Thyroid gland (tissue), 4 donors: ENCODE measurements at places on chromosomes 3 and 15.

DNA sequence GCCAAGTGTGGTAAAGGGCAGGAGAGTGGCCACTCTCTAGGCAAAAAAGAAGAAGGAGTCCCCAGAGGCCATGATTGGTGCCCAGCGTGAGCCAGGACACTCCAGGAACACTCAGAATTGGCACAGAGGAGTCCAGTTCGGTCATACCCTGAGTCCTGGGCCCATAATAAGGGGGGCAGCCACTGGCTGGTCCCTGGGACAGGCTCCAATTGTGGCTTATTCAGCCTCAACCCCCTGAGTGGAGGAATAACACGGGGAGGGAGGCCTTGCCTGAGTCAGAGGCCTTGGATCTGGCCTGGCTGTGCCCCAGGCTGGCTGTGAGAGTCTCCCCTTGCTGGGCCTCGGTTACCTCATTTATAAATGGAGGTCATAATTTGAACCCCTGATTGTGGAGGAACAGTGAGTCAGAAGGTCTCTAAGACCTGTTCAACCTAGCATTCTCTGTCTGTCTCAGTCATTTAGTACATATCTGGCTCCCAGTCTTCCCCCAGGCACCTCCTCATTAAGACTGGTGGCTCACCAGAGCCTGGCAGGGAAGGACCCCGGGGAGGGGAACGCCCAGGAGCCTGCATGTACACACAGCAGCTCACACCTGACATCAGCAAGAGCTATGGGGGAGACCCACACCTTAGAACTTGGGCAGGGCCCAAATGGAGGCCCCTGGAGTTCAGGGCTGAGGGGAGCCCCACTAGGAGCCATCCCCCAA, 95.9 kb upstream of the ATP2B2 start:
- H3K27ac ChIP-seq = no peak overlapping the region
- H3K36me3 ChIP-seq = no peaks in the 10 kb centered on the region
- no peak overlapping the region for H3K4me3 ChIP-seq
- peak; percentile 65 for DNase-seq
- peaks cover 19% of the 10 kb centered on the region for H3K4me1 ChIP-seq
- no peaks in the 10 kb centered on the region for H3K27me3 ChIP-seq

DNA sequence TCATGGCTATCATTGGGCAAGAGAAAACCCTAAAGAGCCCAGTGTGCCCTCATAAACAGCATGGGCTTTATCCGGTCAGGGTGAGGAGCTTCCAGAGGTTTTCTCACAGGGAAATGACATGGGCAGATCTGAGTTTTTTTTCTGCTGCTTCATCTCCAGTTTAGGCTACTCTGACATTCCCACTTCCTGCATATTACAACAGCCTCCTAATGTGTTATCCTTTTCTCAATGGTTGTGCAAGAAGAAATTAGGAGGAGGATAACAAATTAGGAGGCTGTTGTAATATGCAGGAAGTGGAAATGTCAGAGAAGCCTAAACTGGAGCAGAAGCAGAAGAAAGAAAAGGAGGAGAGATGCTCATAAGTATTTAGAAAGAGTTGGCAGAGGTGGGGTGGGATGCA, 175.6 kb downstream of the MTHFS start:
- H3K27ac ChIP-seq = no peak overlapping the region

DNA sequence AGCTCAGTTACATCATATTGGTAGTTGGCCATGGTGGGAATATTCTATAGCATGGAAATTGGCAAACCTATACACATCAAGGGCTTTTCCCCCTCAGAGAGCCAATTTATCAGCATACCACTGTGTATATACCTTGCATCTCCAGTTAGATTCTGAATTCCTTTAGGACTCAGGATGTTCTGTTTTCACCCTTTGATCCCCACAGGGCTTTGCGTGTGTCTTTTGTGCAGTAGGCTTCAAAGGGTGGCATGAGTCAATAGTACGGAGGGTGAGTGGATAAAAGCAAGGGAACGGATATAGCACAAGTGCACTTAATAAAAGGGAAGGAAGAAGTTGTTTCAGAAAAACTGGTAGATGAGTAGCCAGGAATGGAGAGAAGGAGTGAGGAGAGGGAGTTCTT, 99.2 kb upstream of the RGMA start:
- H3K4me1 ChIP-seq = no peaks in the 10 kb centered on the region
- no peak for DNase-seq
- H3K36me3 ChIP-seq = no peaks in the 10 kb centered on the region

DNA sequence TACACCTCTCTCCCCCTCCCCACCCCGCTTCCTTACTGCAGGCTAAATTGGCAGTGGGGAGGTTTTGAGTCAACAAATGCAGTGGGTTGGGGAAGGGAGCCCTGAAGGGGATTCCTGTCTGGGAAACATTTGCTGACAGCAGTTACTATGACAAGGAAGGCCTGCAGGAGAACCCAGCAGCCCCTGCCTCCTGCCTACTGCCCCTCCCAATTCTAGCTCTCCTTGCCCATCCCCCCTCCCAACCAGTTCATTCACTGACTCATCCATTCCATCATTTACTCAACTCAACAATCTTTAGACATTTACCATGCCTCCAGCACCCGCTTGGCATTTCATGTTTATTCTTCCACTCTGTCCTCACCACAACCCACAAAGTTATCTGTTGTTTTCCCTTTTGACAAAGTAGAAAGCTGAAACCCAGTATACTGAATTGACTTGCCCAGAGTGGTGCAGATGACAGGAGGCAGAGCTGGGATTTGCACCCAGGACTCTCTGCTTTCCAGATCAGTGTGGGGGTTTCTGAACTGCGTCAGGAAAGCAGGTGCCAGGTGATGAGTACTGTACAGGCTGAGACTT, 75.0 kb downstream of the MAGEF1 start:
- no peak for DNase-seq
- H3K27me3 ChIP-seq = no peaks in the 10 kb centered on the region
- H3K4me3 ChIP-seq = no peak overlapping the region
- H3K36me3 ChIP-seq = no peaks in the 10 kb centered on the region
- H3K27ac ChIP-seq = no peak overlapping the region

DNA sequence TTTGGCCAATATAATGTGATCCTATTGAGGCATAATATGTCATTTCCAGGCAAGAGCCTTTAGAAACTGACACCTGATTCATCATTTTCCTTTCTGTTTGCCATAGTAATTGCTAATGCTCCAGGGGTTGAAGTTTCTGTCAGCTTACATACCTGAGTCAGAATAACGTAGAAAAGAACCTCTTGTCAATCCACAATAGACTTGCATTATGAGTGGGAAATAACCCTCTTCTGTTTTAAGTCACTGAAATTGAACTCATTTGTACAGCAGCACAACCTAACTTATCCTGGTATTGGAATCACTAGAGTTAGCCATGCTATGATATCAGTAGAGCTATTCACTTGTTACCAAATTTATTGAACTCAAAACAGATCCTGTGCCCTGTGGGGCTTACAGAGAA, 101.7 kb upstream of the TP63 start:
- no peaks in the 10 kb centered on the region for H3K36me3 ChIP-seq
- H3K27ac ChIP-seq = no peak overlapping the region
- H3K27me3 ChIP-seq = no peaks in the 10 kb centered on the region
- no peak for DNase-seq

DNA sequence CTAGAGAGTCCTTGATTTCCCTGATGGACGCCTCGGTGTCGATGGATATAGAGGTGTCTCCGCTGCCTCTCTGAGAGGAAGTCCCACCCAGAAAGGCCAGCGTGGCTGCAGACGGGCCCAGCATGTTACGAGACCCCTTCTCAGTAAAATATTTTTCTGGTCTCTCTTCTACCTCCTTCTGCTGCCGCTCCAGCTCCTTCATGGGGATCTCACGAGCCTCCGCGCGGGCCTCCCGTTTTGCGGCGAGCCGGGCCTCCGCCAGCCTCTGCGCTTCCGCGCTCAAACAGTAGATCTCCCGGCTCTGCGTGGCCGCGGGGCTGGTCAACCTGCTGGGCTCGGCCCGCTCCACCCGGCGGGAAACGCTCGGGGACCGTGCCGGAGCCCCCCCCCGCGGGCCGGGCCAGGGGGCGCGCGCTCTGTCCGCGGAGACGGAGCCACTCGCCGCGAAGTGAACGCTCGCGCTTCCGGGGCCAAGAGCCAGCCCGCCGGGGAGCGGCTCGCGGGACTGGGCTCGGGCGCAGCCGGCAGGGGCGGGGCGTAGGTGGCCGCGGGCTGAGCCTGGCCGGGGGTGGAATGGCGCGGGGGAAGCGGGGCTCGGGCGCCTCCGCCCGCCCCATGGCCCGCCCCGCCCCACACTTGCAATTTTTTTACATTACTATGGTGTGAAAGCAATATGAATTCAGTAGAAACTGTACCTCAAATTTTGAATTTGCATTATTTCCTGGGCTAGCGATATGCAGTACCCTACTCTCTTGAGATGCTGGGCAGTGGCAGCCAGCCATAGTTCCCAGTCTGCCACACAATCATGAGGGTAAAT, 10.2 kb upstream of the KCNMB3 start:
- H3K4me1 ChIP-seq = peaks cover 4% of the 10 kb centered on the region
- no peak overlapping the region for H3K4me3 ChIP-seq
- no peaks in the 10 kb centered on the region for H3K27me3 ChIP-seq
- DNase-seq = peak; percentile 70
- H3K36me3 ChIP-seq = no peaks in the 10 kb centered on the region

GRCh38 chr15:63210151-63211091, 21.0 kb downstream of the RAB8B start:
- H3K27me3 ChIP-seq = no peaks in the 10 kb centered on the region
- no peak overlapping the region for H3K4me3 ChIP-seq
- no peaks in the 10 kb centered on the region for H3K36me3 ChIP-seq
- no peaks in the 10 kb centered on the region for H3K4me1 ChIP-seq
- DNase-seq = no peak

GRCh38 chr3:151766454-151766853, 32.7 kb downstream of the AADACL2 start:
- peaks cover 17% of the 10 kb centered on the region for H3K4me1 ChIP-seq
- H3K4me3 ChIP-seq = no peak overlapping the region
- H3K27me3 ChIP-seq = no peaks in the 10 kb centered on the region
- H3K36me3 ChIP-seq = no peaks in the 10 kb centered on the region
- H3K27ac ChIP-seq = no peak overlapping the region

GRCh38 chr3:196966526-196967401, 1.9 kb downstream of the PIGZ start:
- no peak for DNase-seq
- no peaks in the 10 kb centered on the region for H3K36me3 ChIP-seq
- peaks cover 10% of the 10 kb centered on the region for H3K4me1 ChIP-seq

DNA sequence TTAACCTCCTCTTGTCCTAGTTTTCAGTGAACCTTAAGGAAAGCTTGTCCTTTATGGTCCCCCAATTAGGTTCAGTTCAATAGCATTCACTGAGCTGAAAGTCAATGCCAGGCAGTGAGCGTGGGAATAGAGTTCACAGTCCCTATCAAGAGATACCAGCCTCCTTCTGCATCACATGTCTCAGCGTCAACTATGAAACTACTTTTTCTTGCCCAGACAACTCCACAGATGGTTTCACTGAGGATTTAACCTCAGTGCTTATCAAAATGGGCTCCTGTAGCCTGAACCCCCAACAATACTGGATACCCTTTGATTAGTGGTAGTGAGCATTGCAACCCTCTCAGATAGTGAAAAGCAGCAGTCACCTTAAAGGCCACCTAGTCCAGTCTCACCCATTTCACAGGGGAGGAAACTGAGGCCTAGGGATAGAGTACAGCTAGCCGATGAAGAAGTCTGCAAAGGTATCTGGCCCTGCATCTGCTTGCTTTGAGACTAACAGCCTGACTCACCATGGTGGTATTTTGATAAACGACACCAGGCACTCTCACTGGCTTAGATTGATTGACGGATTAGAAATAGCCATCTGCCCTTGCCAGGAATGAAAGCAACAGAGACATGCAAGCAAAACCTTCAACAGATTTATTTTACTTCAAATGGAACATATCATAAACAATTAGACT, 1.6 kb upstream of the UBA3 start:
- H3K4me1 ChIP-seq = peaks cover 37% of the 10 kb centered on the region
- H3K36me3 ChIP-seq = no peaks in the 10 kb centered on the region
- no peak overlapping the region for H3K4me3 ChIP-seq
- no peaks in the 10 kb centered on the region for H3K27me3 ChIP-seq

GRCh38 chr15:77481670-77482069, 61.0 kb downstream of the HMG20A start:
- no peaks in the 10 kb centered on the region for H3K27me3 ChIP-seq
- DNase-seq = no peak
- peaks cover 22% of the 10 kb centered on the region for H3K4me1 ChIP-seq
- H3K36me3 ChIP-seq = peaks cover 15% of the 10 kb centered on the region

DNA sequence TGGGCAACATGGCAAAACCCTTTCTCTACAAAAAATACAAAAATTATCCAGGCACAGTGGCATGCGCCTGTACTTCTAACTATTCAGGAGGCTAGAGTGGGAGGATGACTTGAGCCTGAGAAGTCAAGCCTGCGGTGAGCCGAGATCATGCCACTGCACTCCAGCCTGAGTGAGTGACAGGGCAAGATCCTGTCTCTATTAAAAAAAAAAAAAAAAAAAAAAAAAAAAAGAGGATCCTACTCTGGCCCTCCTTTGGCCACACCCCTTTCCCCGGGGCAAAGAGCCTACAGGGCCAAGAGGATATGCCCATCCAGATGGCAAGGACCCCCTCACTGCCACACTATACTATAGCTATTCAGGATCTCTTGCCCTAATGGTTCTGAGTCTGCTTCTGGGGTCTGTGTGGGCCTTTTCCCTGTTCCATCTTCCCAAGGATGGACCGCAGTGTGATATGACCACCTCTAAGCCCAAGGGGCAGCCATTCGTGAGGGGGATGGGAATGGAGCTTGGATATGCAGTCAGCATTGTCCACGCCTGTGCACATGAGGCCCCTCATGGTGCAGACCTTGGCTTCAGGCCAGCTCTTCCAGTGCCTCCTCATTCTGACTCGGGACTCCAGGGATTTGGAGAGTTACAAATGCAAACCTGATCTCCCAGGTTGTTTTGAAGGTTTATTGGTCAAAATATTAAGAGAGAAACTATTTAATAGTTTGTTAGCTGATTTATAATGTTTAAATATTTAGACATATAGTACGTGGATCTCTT, 7.3 kb downstream of the TYRO3 start:
- no peaks in the 10 kb centered on the region for H3K27me3 ChIP-seq
- no peak overlapping the region for H3K4me3 ChIP-seq
- no peaks in the 10 kb centered on the region for H3K36me3 ChIP-seq
- peaks cover 4% of the 10 kb centered on the region for H3K4me1 ChIP-seq

DNA sequence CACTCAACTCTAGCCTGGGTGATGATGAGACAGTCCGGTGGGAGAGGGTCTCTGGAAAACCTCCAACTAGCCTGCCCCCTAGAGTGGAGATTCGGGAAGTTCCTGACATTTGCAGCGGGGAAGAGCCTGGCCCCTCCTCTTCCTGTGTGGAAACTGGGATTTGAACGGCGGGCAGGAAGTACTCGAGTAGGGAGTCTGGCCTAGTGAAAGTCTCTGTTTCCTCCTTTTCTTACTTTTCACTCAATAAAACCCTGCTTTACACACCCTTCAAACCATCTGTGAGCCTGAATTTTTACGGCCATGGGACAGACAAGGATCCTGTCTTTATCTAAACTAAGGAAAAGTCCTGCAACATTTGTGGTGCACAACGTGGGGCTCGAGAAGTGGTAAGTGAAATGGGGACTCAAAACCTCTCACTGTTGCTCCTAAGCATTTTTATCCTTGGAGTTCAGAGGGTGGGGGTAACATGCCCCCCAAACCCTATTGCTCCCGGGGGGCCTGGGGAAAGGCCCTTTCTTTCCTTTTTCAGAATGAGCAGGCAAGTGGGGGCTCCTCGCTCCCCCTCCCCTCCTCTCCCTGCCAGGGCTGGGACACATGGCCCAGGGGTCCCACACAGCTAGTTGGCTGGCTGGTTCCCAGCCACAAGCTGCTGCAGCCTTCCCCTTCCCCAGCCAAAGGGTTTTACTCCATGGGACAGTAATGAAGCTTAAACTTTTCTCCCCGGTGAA, 224.7 kb upstream of the GBE1 start:
- no peak overlapping the region for H3K4me3 ChIP-seq
- DNase-seq = no peak
- no peak overlapping the region for H3K27ac ChIP-seq
